ENCODE measurements at places on chromosomes 5 and 9.
A peak's percentile ranks its signal among the peaks of the same experiment; 100 is the strongest.

DNA sequence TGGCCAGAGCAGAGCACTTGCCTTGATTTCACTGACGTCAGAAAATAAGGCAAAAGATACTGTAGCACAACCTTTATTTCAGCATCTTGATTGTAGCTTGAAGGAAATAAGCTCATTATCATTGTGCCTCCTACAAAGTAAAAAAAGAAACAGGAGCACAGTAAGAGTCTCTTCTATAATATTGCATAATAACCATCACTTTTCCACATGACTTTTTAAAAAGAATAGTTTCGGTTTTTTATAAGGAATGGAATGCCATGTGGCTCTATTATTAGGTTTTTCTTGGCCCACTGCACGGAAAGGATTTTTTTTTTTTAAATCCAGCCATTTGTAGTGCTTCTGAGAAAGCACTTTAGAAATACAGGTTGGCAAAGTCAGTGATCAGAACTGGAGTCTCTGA, 655.3 kb downstream of the LRRC70 start:
- no peak for DNase-seq

- DNase-seq: no peak
Observed at GRCh38 chr5:63860379-63860778, 101.9 kb downstream of the HTR1A start.

GRCh38 chr5:38673671-38674071, 117.2 kb upstream of the LIFR start:
- no peak for DNase-seq

GRCh38 chr5:125412561-125413495, 666.4 kb upstream of the ZNF608 start:
- DNase-seq: peak; percentile 12

Data from CD4-positive, alpha-beta T cell treated with Interferon gamma for 1 hour (primary cell).